ENCODE measurements at places on chromosomes 2 and 18. TPM values are rescaled to one million over a fixed set of nuclear protein-coding genes. Genes with fewer than 3 reads are reported as not detected.

GRCh38 chr2:102100371-102101096, 42.0 kb upstream of the IL1R1 start:
- no peak for DNase-seq

GRCh38 chr2:177088529-177088928, 124.1 kb upstream of the HNRNPA3 start:
- no peak for DNase-seq

The KRTCAP3 gene
- polyA plus RNA-seq, result 5.1 TPM

The SALL3 gene
- 1.9 TPM for polyA plus RNA-seq

DNA sequence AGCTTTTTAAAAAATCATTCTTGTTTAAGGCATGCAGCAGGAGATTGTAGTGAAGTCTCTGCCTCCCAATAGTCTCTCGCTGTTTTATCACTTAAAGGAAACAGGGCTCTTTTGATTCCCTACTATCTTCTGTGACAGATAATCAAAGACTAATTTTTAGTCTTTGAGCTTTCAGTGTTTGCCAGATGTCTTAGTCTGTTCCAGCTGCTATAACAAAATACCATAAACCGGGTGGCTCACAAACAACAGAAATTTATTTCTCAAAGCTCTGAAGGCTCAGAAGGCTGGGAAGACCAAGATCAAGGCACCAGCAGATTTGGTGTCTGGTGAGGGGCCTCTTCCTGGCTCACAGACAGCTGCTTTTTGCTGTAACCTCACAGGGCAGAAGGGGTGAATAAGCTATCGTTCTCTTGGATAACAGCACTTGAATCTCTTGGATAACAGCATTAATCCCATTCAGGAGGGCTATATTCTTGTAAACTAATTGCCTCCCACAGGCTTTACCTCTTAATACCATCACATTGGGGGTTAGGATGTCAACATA, 37.8 kb upstream of the STAT4 start:
- no peak for DNase-seq

The MTCL1 gene
- 27.5 TPM for polyA plus RNA-seq

DNA sequence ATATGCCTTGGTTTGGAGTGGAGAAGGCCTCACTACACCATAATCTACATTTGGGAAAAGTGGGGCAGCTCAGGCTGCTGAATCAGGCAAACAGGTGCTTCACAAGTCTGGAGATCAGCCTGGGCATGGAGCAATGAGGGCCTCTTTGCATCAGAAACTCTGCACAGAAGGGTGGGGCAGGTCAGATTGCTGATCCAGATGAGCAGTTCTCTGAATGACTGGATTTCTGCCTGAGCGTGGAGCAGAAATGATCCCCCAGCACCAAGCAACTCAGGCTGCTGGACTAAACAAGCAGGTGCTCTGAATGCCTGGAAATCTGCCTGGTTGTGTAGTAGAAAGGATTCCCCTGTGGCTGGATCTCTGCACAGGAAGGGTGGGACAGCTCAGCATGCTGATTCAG, 605.3 kb upstream of the ZNF804A start:
- DNase-seq, result no peak

The AFG3L2 gene
- 47.6 TPM for polyA plus RNA-seq

GRCh38 chr2:55168221-55169154, 63.6 kb downstream of the CLHC1 start:
- DNase-seq, result peak; percentile 69

DNA sequence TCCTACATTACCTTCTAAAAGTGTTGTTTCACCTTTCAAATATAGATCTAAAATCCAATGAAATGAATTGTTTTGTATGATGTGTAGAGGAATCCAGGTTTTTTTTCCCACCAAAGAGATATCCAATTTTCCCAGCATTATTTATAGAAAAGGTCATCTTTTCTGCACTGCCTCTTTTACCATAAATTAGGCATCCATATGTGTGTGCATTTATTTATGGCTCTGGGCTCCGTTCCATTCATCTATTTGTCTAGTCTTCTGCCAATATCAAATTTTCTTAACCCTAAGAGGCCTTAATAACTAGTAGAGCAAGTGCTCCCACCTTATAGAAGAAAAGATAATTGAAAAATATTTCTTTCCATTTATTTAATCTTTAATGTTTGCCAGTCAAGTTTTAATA, 88.3 kb downstream of the ATAD2B start:
- no peak for DNase-seq

GRCh38 chr2:129910446-129911362, 68.8 kb upstream of the RAB6C start:
- DNase-seq, result peak; percentile 2

DNA sequence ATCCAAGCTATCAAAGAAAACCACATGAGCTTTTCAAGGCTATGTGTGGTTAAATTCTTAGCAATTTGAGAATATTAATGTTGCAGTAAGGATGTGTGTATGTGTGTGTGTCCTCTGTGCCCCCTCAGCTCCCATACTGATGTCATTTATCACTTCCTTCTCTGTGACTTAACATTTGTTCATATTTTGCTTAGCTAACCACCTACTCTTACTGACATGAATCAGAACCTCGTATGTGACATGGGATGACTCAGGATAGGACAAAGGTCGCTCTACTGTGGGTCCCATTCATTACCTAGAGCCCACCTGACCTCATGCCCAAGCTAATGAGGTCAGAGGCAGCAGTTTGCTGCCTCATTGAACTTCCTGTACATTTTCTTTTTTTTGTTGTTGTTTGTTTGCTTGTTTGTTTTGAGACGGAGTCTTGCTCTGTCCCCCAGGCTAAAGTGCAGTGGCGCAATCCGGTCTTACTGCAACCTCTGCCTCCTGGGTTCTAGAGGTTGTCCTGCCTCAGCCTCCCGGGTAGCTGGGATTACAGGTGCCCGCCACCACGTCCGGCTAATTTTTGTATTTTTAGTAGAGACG, 36.3 kb downstream of the MOGAT1 start:
- no peak for DNase-seq

DNA sequence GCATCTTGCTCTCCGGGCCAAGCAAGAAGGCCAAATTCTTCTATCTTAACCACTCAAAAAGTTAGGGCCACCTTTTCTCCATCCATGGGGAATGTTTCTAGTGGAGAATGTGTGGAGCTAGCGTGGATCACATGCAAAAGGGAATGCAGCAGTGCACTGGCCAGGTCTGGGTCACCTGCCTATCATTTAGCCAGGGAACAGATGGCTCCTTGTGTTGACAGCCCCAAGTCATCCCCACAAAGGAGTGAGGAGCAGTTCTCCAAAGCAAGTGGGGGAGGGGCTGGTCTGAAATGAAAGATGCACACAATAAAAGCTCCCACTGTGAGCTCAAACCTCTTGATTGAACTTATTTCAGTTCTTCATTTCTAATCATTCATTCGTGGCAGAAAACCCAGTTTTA, 19.1 kb downstream of the EPB41L3 start:
- no peak for DNase-seq

GRCh38 chr2:210271300-210271699, 43.7 kb downstream of the MYL1 start:
- DNase-seq, result no peak

GRCh38 chr2:151277067-151277466, 12.4 kb downstream of the NMI start:
- no peak for DNase-seq

- no peak for DNase-seq
These were observed 93.3 kb downstream of the HS1BP3 start for GRCh38 chr2:20557635-20558034.

Measured in testis (tissue), 5 donors.